H1 (cell line): ENCODE measurements at places on chromosomes 2 and 18. TPM values are rescaled to one million over a fixed set of nuclear protein-coding genes. Genes with fewer than 3 reads are reported as not detected.

DNA sequence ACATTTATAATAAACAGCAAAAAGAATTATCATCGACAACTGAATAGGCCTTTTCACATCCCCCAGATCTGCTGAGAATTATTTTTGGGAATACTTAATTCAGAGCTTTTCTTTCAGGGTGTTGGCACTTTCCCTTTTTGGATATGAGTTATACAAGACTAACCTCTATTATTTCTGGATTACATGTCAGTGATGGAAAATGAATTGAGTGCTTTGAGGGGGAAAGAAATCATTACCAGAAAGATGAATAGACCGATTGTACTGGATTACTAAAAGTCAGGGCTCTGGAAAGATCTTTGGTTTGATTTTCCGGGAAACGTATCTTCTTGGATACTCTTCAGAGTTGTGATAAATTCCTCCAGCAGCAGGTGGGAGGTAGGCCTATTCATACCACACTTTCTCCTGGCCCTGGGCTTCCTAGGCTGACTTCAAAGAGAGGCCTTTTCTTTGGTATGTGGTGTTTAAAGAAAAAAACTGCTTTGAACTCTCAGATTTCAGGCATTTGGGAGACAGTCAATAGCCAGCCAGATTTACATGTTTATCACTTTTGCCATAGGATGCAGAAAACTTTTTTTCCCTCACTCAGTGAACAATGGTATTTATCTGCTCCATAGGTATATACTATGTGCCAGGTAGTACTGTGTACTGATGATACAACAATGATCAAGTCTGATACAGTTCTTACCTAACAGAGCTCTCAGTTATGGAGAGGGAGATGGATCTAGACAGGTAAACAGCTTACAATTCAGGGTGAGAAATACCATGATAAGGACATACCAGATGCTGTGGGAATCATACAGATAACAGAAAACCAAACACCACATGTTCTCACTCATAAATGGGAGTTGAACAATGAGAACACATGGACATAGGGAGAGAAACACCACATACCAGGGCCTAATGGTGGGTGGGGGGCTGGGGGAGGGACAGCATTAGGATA, 63.3 kb upstream of the ACTR3 start:
- DNase-seq: no peak

GRCh38 chr2:199552141-199552540, 94.4 kb upstream of the SATB2 start:
- DNase-seq: no peak

DNA sequence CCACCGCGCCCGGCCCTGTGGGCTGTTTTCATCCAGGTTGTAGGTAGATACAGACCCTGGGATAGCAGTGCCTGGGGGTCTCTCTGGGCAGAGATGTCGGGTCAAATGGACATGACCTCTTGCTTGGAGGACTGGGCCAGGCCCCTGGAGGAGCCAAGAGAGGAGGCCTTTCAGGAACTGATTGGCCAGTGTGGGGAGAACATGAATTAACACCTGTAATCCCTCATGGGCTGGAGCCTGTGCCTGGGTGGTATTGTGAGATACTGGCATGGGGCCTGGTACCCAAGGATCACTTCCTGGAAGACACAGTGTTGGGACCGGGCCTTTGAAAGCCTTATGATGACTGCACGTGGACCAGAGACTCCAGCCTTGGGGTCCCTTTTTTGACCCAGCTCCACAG, 158.7 kb upstream of the SKOR2 start:
- DNase-seq: no peak

DNA sequence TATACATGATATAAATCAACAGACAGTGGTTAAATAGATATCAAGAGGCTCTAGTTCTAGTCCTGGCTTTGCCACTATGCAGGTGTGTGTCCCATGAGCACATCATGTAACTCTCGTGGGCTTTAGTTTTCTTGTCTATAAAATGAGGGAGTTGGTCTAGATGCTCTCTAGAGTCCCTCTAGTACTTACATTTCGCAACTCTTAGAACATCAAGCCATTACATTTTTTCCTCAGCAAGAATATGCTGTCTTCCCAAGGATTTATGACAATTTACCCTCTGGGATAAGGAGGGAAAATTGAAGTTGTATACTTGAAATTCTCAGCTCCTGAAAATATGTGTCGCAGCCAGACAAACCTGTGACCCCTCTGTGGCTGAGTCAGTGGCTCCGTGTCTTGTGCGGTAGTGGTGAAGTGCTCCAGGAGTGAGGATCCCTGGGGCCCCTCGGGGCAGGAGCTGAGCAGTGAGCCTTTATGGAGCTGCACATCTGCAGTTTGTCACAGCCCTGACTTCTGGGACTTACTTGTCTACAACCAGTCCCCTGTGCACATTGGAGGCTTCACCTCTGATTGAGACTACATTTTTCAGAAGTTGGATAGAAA, 6.8 kb downstream of the PKP4 start:
- DNase-seq: no peak

DNA sequence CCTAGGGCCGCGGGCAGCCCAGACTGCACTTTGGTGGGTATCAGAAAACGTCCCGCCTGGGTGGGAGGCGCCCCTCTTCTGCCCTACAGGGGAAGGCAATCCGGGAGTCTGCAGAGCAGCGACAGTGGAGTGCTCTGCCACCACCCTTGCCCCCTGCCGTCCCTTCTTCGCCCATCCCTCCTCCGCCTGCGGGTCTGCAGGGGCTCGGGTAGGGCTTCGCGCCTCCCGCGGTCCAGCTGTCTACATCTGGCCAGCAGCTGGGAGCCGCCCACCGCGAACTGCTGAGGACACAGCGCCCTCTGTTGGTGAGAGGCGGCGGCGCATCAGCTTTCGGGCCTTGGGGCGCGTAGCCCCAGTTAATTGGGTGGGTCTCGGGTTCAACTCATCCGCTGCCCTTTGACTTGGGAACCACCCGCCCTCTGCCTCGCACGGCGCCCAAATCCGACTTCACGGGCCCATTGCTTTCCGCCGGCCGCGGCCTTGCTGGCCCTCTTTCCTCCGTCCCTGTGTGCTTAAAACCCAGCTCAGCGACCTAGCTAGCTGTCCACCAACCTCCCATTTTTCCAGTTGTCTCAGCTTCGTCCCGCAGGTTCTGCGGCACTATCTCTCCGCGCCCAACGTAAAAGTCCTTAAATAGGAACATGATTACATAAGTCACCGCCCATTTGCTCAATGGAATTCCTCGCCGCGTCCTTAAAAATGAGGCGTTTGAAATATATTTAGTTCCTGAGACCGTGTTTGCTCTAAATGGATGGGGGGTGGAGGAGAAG, 17.6 kb downstream of the WNT10A start:
- peak; percentile 68 for DNase-seq

Gene POTEC
- total RNA-seq: 0.07 and 0.19 TPM in 2 replicates
